ENCODE measurements at places on chromosomes 16 and 17. TPM values are rescaled to one million over a fixed set of nuclear protein-coding genes. Genes with fewer than 3 reads are reported as not detected.

DNA sequence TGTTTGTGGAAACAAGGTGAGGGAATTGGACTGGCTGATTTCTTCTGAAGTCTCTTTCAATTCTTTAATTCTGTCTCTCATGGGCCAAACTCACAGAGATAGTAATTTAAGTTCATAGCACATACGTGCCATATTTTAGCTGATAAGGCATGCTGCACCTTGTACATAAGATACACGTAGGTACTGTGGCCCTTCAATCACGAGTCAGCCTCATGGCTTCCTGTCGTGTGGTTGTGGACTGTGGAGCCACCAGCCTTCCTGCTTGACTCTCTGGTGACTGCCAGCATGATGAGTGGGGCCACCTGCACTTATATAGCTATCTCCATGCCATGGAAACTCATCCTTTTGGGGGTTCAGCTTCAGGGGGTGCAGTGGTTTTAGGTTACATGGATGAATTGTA lies 25.1 kb downstream of the KSR1 start:
- DNase-seq, result no peak

GRCh38 chr16:69917739-69918138 lies 33.4 kb upstream of the CLEC18A start:
- no peak for DNase-seq

DNA sequence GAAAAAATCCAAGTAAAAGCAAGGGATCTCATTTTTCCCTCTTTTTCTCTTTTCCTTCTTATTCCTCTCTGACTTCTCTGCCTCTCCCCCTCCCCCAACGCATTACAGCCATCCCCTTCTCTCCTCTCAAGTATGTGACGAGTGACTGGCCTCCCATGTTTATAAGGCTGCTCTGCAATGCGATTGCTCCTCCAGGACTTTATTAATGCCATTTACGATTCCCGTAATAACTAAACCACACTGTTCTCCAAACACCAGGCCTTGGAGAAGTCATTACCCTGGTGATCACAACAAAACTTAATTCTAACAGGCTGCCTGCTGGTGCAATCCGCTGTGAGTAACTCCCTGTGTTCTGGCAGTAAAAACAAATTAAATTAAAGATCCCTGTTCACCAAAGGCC lies 88.8 kb downstream of the HS3ST3B1 start:
- no peak for DNase-seq

DNA sequence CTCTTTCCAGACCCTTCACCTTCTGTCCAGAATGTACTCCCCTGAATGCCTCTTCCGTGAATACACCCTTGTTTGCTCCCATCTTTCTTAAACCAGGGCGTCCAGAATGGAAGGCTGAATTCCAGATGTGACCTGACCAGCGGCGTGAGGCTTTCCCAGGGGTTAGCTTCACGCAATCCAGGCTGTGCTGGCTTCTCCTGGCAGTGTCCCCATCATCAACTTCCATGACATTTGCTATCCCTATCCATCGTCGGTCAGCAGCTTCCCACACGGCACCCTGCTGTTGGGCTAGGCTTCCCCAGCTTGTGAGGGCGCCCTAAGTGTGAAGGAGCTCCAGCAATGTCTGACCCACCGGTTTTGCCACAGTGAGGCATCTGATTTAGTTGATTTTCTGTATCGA lies 339.8 kb upstream of the TNRC6C start:
- DNase-seq, result no peak

GRCh38 chr16:12113523-12114345 lies 137.2 kb downstream of the SNX29 start:
- no peak for DNase-seq

GRCh38 chr17:43840814-43841213 lies 6.2 kb upstream of the CD300LG start:
- no peak for DNase-seq

DNA sequence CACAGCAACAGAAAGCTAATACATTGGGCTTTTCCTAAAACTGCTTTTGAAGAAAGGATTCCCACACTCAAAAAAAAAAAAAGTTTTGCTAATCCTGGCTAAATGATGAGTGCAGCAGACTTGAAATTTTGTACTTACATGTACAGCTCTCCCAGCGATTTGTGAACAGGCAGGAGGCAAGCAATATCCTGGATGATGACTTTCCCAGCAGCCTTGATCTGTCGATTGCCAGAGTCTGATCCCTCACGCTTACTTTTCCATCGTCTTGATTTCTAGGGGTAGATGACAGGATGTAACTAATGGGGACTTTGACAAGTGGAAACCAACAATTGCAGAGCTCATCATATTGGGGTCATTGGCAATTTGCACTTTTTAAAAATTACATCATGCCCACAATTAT lies 91.4 kb downstream of the WDR59 start:
- DNase-seq, result no peak

Gene PRAC2
- total RNA-seq, result not detected

GRCh38 chr17:73297934-73298861 lies 13.6 kb downstream of the CDC42EP4 start:
- no peak for DNase-seq

Gene DOC2A
- 5.7 TPM for total RNA-seq

Gene GSG1L
- total RNA-seq, result not detected

Gene HAS3
- total RNA-seq, result 4.2 TPM

- no peak for DNase-seq
Observed at GRCh38 chr17:14123619-14124278, 54.4 kb downstream of the COX10 start.

DNA sequence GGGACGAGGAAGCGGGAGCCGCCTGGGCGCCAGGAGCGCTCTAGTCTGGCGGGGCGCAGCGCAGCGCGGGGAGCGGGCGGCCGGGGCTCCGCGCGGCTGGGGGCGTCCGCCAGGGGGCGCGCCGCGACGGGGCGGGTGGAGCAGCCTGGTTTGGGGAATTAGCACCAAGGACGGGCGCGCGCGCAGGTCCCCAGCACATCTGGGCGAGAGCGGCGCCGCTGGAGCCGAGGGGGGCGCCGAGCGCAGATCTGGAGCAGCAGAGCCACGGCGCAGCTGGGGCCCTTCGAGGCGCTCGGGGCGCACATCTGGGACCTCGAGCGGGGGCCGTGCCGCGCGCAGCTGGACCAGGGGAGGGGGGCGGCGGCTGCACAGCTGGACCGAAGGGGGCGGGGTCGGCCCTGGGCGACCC lies at the start of gene NXPH3:
TSS of gene NXPH3 (plus strand) at position 193 of the 409 bp plus-strand sequence. CDS start 349 bp downstream, outside the sequence.
- peak; percentile 58 for DNase-seq

DNA sequence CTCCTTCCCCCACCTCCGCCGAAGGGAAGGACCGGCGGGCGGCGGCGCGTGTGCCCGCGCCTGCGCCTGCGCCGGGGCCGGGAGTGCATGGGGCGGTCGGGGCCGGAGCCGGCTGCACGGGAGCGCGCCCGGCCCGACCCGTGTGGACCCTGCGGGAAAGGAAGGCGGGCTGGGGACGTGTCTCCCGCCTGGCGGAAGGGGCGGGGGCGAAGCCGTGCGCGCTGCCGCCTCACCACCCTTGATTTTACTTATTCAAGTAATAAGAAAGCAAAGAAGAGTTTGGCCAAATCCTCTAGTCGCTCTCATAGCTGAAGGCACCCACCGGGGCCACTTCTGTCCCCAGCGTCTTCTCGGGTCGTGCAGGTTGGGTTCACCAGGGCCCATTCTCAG lies 596 bp upstream of the PFN1 start:
- peak; percentile 67 for DNase-seq

Gene MYLK3
- total RNA-seq, result 1.0 TPM

DNA sequence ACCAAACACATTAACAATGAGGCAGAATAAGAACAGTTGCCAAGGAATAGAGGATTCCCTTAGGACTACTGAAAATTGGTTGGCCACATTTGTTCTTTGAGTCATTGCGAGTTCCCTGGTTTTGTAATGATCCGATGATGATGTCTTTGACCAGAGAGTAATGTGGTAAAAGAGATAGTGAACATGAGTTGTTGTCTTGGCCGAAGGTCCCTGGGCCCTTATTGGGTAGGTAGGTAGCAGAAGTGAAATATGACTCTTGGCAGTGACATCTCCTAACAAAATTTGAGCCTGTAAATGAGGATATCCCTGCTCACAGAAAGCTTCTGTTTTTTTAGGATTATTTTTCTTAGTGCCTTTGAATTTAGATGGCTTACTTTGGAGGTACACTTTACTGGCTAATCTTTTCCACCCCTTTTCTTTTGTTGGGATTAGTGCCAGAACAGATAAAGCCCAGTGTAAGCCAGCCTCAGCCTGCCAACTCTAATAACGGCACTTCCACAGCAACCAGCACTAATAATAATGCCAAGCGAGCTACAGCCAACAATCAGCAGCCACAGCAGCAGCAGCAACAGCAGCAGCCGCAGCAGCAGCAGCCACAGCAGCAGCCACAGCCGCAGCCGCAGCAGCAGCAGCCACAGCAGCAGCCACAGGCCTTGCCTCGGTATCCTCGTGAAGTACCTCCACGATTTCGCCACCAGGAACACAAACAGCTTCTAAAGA lies 47.2 kb downstream of the TNRC6A start:
- no peak for DNase-seq

Gene CSF3
- not detected for total RNA-seq

Gene CLEC19A
- total RNA-seq, result not detected
